ENCODE measurements at places on chromosomes 12 and 14.

GRCh38 chr14:48125654-48126053 is 450.2 kb upstream of the MDGA2 start:
- no peak for DNase-seq

GRCh38 chr12:3491938-3492792 is 1.2 kb downstream of the PRMT8 start:
- DNase-seq, result no peak

- no peak for DNase-seq
Observed at GRCh38 chr12:102406033-102406584, 74.3 kb downstream of the IGF1 start.

DNA sequence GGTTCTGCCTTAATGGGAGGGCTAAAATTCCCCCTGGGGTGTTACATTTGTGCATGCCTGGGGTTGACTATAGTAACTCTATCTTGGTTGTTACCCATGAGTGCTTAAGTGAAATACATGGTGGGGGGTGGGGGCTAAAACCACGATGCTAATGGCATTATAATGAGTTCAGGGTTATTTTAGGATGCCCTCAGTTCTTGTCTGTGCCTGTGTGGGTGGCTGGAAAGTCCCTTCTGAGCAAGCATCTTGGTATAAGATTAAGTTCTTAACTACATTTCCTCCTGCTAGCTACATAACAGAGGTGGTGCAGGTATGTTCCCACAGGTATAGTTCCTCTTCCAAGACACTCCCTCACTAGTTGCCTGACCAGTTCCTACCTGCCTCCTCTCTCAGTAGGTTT is 822.3 kb downstream of the LRFN5 start:
- DNase-seq, result no peak

- no peak for DNase-seq
Observed at GRCh38 chr14:101934601-101935150, 29.7 kb upstream of the DYNC1H1 start.

GRCh38 chr14:92122351-92122677 is 545 bp downstream of the CPSF2 start:
- no peak for DNase-seq

DNA sequence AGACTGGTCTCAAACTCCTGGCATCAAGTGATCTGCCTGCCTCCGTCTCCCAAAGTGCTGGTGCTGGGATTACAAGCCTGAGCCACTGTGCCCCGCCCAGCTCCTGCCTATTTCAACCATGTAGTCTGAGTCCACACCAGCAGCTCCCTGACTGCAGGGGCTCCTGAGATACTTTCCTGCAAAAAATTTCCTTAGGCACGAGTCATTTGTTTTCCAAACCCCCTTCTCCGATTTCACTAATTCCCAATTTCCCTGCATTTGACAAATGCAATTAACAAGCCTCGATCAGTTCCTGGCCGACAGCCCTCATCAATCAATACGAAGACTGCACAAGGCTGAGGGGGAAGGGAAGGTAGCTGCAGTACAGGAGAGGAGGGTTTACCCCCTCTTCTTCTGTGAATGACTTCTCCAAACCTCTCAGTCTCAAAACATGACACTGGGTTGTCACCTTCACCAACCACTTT is 10.1 kb downstream of the PSMB5 start:
- no peak for DNase-seq

- no peak for DNase-seq
Observed at GRCh38 chr12:82608706-82609105, 78.0 kb upstream of the TMTC2 start.

DNA sequence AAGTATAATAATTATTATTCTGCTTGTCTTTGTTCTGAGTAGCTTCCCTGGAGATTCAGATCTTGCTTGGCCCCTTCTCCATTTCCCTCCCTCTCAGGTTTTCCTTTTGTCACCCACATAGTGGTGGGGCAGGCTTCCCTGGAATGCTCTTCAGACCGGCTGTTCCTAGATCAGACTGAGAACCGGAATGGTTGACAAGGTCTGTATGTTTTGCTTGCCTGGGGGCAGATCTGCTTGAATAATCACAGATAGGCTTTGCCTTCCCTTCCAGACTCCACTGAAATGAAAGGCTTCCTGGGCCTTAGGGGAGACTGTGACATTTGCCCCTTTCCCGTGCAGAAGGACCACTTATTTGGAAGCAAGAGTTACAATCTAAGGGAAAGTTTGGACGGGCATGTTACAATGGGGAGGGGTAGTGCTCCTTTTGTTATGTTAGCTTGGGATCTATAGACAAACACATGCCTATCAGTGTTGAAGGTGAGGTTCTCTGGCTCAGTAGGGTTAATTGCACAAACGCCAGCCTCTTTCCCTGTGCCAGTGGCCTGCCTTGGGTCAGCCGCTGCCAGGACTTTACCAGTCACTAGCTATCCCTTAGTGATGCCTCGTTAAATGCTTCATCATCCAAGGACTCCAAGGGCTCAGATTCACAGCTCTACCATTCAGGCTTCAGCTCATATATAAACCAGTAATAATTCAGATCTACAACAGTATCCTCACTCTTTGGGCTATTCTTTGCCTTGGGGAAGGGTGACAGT is 178.6 kb downstream of the SNAPC1 start:
- DNase-seq, result no peak

- DNase-seq, result no peak
Observed at GRCh38 chr12:56081393-56082347, 1.7 kb downstream of the ERBB3 start.

DNA sequence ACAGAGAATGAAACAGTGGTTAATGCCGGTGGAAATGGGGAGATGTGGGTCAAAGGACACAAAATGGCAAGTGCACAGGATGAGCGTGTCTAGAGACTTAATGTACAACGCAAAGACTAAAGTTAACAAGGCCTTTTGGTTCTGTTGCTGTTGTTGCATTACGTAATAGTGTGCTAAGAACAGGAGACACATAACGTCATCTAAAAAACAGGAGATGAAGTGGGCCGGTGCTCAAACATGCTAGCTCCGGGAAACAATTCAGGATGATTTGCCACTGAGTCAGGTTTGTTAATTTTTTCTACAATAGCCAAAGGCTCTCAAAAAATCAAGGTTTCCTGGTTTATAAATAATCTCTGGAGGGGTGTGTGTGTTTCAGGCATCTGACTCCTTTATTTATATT is 55.5 kb downstream of the ETV6 start:
- DNase-seq, result peak; percentile 77

DNA sequence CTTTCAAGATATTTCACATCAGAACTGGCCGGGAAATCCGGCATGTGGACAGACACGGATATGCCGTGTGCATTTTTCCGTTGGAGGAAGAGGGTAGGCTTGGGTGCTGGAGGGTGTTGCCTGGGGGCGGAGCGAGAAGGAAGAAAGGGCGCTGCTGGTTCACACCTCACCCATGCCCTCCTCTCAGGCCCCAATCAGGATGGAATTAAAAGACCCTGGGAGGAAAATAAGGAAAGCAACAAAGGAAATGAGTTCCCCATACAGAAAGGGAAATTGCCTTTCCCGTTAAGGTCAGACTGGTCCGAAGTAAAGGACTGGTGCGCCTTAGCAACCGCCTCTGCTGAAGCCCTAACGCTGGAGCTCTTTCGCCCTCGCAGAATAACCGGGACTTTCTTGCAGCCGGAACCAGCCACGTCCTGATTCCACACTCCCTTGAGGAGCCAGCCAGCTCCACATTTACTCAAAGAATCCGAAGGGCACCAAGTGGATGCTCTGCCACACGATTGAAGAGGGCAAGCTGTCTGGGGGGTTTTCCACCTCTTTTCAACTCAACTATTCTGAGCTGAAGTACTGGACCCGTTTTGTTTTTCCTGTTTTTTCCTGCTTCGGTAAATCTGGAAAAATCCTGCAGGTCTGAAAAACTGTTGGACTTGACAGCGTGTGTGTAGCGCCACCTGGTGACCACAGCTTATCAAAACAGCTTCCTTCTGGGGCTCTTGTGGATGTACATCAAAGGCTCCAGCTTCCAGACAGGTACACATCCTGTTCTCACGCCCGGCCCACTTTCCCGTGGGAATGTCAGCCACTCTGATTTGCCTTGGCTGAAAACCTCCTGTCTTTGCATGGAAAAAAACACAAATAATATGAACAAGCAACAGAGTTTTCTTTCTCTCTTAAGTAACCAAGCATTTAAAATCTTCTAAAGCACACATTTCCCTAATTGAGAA is 37.6 kb upstream of the BCL2L14 start:
- DNase-seq, result peak; percentile 68

- no peak for DNase-seq
Observed at GRCh38 chr14:45939572-45939971, 686.6 kb upstream of the MIS18BP1 start.

DNA sequence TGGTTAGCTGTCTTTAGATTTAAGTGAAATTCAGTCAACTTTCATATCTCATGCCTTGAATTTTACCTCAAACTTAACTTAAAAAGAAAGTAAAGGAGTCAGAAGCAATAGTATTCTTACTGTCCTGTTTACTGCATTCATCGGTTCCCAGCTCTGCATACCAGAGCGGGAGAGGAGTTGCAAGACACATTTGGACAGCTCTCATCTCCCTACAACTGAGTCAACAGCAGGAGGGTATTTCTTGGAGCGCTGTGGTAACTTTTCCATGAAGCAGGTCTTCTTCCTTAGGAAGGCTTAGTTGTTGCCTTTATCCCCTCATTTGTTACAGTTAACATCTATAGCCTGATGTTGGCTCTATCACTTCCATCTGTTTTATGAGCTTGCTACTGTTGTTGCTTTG is 65.1 kb downstream of the TRMT5 start:
- DNase-seq, result no peak

GRCh38 chr14:90508536-90509254 is 111.9 kb downstream of the CALM1 start:
- no peak for DNase-seq

GRCh38 chr12:82529101-82529500 is 157.6 kb upstream of the TMTC2 start:
- DNase-seq, result no peak

- DNase-seq, result no peak
Observed at GRCh38 chr12:45663455-45663854, 66.1 kb upstream of the ARID2 start.

GRCh38 chr14:65461730-65462129 is 49.2 kb downstream of the FUT8 start:
- DNase-seq, result no peak

- peak; percentile 91 for DNase-seq
Observed at GRCh38 chr14:74488786-74489397, 4.2 kb downstream of the NPC2 start.

- no peak for DNase-seq
Observed at GRCh38 chr14:30558362-30558674, 640 bp upstream of the G2E3 start.

DNA sequence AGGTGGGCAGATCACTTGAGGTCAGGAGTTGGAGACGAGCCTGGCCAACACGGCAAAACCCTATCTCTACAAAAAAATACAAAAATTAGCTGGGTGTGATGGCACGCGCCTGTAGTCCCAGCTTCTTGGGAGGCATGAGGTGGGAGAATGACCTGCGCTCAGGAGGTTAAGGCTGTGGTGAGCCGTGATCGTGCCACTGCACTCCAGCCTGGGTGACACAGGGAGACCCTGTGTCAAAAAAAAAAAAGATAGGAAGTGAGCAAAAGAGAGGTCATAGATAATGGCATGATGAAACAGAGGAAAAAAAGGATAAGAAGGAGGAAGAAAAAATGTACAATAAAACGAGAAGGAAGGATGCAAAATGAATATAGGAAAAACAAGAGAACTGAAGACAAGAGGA is 159.5 kb downstream of the ETV6 start:
- peak; percentile 66 for DNase-seq

DNA sequence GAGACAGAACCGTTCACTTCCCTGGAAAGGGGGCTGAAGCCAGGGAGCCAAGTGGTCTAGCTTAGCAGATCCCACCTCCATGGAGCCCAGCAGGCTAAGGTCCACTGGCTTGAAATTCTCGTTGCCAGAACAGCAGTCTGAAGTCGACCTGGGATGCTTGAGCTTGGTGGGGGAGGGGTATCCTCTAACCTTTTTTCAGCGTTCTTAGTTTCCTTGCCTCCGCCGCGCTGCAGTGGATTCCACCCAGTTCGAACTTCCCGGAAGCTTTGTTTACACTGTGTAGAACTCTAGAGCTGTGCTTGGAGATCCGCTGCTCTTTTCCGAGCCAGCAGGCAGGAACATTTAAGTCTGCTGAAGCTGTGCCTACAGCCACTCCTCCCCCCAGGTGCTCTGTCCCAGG is 45.2 kb upstream of the FKBP4 start:
- no peak for DNase-seq

DNA sequence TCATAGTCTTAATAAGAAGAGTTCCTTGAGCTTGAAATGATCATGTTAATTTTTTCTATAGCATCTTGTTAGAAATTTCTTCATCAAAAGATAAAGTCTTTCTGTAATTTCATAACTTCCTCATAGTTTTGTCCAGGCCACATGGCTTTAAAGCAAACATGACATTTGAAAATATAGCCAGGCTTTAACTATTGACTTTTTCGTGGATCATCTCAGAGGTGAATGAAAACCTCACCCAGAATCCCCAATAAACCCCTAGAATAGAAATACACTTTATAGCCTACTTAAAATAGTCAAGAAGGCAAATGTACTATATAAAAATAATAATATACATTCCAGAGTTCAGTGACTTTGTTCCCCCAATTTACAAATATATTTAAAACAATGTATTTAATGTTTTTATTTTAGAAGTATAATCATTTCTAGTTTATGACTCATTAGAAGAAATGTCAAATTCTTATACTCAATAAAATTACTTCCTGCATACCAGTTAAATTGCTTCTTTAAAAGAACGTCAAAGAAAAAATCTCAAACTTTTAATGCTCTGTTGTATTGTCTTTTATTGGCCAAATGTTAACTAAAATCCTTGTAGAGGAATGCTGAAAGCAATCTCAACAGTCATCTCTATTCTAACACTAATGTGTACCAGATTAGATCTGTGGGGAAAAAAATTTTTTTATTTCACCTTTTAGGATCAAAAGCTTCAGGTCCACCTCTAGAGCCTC is 21.6 kb downstream of the EXOC5 start:
- no peak for DNase-seq

DNA sequence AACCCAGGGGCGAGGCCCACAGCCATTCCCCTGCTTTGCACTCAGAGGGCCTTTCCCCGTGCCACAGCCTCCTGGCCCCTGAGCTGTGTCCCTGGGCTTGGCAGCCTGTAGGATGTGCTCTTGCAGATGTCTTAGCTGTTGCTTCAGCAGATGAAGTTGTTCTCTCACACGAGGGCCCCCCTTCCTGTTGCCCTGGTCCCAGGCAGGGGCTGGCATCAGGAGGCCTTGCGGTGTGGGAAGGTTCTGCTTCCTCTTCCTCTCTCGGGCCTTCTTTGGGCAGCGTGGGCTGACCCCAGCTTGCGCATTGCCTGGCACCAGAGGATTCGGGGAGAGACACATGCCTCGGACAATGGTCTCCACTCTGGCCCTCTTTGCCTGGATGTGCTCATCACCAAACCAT is 12.7 kb downstream of the PROX2 start:
- DNase-seq, result peak; percentile 38

- DNase-seq, result no peak
Observed at GRCh38 chr12:11723993-11724392, 74.5 kb downstream of the ETV6 start.

GRCh38 chr12:22029491-22029890 is 16.5 kb upstream of the CMAS start:
- no peak for DNase-seq

GRCh38 chr12:645563-646071 is 17.6 kb downstream of the NINJ2 start:
- DNase-seq, result no peak
